ENCODE measurements at places on chromosomes 6 and 20.

DNA sequence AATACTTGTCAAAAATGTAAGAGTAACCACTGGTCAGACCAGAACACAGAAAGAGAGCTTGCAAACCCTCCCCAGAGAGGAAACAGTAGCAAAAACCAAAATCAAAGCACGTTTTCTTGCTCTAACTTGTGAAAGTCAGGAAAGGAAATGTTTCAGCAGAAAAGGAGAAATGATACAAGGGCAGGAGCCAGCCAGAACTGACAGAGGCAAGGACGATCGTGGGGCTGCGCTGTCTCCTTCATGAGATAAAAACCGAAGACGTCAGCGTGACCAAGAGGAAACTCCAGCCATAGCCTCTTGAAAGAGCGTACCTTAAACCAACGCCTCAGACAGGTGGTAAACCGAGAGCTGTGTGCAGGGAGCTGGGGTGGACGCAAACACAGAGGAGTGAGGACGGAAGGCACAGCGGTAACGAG, 27.5 kb downstream of the LAMA5 start:
- no peak for DNase-seq

- DNase-seq: no peak
Measured at GRCh38 chr6:25177500-25178028, 101.6 kb upstream of the CARMIL1 start.

DNA sequence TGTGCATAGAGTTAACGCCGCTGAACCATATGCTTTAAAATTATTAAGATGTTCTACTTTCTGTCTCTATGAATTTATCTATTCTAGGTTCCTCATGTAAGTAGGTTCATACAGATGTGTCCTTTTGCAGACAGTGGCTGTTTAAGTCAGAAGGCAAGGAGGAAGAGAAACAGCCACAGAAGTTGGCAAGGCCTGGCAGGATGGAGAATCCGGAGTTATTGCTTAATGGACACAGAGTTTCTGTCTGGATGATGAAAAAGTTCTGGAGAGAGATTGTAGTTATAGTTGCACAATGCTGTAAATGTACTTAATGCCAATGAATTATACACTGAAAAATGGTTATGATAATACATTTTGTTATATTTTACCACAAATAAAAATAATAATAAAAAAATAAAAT, 283.6 kb upstream of the CNR1 start:
- no peak for DNase-seq

DNA sequence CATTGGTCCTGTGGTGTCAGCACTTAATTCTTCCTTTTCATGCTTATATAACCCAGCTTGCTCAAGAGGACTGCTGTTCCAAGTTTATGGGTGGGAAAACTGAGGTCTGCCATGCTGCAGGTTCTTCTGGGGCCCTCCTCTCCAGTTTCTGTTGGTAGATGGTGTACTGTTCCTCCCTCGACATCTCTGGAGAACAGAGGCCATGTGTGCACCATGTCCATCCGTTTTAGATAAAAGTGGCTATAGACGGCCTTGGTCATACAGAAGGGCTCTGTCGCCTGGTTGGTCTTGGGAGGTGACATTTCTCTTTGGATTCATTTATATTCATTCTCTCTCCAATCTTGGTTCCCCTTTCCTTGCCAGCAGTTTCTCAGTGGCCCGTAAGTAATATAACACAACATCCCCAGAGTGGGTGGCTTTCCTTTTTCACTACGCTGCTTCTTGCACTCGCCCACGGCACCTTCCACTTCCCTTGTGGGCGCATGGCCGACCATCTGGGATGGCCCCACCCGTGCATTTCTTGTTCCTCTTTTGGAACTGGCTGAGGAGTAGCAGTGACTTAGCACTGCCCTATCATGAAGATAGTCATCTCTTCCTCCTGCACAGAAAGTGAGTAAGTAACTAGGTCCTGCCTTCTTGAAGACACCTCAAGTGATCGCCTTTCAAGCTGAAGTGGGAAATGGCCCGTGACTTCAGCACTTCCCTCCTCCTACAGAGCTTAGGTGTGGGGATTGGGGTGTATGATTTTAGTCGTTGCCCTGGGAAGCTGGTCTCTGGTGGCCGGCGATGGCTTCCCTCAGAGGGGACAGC, 94.2 kb downstream of the RREB1 start:
- no peak for DNase-seq

DNA sequence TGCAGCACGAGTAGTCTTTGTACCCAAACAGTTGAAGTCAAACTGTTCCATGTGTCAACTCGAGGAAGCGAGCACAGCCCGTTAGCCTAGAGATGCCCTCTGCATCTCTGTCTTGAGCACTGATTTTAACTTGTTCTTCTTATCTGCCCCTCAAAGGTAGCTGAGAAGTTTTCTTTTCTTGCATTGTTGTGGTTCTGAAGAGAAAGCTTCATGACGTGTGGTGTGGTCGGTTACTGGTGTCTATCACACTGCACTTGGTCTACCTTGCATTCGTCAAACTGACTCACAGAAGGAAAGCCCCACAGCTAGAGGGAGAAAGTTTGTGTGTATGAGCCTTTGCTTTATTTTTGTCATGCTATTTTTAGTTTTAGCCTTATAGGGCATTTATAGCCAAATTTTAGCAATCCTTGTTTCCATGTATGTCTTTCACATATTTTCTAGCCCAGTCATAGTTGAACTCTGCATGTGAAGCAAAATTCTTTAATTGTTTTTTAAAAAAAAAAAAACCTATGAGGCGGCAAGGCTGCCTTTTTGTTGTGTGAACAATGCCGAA, 115.1 kb downstream of the JAG1 start:
- DNase-seq: no peak

- no peak for DNase-seq
Measured at GRCh38 chr20:38303908-38304379, at the start of gene BPI. Gene BPI, plus strand, starts transcription at chr20:38304156. Its CDS starts 68 bp downstream, at chr20:38304224.

- DNase-seq: no peak
Measured at GRCh38 chr6:152673236-152673635, 24.5 kb upstream of the MYCT1 start.

- DNase-seq: no peak
Measured at GRCh38 chr6:145587334-145587733, 148.0 kb downstream of the EPM2A start.

DNA sequence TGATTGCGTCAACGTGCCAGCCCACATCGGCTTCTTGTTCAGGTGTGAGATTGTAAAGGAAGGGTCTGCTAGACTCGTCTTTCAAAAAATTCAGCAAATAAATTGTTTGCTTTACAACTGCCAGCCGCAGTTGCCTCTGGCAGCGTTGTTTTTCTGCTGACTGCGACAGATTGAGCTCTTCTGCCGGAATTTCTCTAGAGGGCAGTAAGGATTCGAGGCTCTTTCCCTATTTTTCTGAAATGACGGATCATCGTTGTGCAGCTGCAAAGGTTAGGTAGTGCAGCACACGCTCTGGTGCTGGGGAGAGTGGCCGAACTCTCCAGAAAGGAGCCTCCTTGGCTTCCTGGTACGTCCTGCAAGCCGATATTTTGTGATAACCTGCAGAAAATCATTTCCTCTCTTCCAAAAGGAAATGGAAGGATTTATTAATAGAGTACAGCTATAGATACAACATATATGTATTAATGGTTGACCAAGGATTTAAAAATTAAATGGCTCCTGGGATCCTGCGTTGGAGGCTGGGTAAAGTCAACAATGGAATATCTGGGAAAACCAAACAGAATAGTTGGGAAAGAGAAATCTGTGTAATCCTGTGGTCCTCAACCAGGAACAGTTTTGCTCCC, 121.9 kb upstream of the ZFP64 start:
- no peak for DNase-seq

DNA sequence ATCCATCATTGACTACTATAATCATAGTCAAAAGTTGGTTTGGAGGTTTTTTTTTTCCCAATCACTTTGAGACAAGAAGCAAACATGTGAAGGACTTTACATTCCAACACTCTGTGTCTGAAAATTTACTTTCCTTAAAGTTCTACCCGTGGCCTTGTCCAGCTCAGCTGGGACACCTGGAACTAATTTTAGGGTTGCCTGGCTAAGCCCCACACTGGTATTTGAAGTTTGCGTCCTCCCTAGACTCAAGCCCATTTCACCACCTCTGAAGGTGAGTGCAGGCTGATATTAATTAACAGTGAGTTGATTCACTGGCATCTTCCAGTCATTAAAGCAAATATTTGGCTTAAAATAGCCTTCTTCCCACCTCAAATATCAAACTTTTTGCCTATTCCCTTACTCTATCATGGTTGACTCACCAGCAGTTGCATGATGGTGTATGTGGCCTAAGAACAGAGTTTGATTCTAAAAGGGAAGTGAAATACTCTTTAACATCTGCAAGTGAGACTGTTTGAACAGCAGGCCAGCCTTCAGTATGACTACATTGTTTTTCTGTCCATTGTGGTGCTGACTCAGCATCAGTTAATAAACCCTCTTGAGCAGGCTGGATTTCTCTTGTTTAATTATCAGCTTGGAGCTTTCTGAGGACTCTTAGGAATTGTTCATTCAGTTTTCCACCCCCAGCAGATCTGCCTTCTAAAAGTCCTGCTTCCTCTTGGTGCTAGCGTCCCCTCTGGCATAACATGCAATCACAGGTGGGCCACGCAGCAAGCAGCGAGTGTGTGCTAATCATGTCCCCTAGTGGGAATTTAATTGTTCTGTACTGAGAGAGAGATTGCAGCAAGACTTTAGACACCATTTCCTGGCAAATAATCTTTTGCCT, 1.8 kb upstream of the PRDM1 start:
- no peak for DNase-seq

DNA sequence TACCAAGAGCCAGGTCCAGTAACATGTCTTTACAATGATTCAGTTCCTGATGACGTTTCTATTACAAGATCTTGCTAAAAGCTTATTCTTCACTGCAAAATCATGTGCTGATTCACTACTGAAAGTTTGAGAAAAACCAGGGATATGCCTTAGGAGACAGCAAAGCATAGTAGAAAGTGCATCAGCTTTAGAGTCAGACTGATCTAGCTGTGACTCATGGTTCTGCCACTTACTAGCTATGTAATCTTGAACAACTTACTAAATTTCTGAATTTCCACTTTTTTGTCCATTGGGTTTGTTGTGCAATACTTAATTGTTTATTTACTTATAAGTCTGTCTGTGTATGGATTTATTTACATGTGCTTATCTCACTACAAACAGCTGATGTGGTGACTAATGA, 198.5 kb upstream of the RSPO3 start:
- no peak for DNase-seq

DNA sequence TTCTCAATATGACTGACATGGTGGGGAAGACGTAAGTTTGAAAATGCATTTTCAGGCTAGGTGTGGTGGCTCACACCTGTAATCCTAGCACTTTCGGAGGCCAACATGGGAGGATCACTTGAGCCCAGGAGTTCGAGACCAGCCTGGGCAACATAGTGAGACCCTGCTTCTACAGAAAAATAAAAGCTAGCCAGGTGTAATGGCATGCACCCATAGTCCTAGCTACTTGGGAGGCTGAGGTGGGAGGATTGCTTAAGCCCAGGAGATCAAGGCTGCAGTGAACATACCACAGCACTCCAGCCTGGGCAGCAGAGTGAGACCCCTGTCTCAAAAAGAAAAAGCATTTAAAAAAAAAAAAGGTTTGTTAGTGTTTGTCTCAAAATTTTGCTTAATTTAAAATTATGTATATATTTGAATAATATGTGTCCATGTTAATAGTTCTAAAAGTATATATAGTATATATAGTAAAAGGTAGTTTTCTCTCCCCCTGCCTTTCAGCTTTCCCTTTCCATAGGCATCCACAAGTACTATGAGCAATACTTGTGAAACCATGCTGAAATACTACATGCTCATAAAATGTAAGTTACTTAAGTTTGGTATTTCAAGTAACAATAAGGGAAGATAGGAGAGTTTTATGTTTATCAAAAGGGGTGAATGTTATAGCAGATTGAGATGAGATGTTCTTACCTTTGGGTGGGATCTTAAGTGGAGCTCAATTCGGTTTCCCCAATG, 15.1 kb downstream of the PTPRA start:
- no peak for DNase-seq

DNA sequence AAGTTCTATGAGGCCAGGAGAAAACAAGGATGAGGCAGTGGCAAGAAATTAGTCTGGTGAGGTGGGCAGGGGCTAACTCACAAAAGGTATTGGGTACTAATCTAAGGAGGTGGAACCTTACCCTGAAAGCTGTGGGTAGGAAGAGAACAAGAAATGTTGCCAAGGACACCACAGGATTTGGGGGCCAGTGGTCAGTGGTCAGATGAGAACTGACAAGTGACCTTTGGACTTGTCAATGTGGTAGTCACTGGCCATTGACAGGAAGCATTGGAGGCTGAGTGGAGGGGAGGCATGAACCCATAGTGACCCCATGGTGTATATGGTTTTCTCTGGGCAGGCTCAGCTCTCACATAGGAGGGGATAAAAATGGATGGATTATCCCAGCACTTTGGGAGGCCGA, 25.3 kb upstream of the SMIM29 start:
- no peak for DNase-seq

- no peak for DNase-seq
Measured at GRCh38 chr6:116176596-116176995, 50.7 kb upstream of the COL10A1 start.

DNA sequence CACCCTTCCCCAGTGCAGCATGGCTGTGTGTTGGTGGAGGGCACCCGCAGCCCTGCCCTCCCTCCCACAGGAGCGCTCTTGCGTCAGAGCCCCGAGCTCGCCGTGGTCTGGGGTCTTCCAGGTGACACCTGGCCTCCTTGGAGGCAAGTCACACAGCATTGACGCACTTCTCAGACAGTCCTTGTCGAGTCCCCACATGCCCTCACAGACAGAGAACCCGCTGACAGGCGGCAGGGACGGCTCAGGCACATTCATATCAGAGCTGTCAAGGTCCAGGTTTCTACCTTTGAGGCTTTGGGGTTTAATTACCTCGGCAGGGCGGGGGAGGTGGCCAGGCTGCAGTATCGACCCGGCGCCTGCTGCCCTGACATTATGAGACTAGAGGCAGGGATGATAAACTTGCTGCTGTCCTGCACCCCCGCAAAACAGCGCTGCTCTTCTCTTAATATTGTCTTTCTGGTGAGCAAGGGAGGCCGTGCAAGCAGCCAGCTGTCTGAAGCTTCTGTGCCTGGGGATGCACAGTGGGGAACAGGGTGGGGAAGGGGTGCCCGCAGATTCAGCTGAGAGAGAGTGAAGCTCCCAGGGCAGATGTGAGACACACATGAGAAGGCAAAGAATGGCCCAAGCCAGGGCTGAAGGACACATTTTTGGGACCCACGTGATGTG, 4.7 kb downstream of the NPEPL1 start:
- DNase-seq: no peak

DNA sequence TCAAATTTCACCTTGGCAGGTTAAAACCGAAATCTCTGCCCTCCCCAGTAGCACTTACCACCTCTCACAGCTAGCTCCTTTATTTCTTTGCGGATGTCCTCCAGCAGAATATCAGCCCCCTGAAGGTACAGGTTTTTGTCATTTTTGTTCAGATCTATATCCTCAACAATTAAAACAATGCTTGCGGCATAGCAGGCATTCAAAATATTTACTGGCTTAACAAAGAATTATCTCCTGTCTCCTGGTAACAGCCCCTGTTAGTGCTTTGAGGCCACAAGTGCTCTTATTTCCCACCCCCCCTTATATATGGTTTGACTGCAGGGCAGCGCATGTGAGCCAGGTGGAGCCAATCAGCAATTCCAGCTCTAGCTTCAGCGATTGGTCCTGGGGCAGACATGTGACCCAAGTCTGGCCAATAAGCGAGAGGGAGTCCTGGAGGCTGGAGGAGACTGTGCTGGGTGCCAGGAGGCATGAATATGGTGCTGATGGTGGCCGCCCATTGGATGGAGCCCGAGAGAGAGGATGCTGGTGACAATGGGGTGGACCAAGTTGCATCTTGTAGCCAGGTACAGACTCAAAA, 21.0 kb downstream of the SULF2 start:
- no peak for DNase-seq

All from esophagus squamous epithelium (tissue), 5 donors.